GM06990 (cell line): ENCODE measurements at places on chromosomes 12 and 14.

DNA sequence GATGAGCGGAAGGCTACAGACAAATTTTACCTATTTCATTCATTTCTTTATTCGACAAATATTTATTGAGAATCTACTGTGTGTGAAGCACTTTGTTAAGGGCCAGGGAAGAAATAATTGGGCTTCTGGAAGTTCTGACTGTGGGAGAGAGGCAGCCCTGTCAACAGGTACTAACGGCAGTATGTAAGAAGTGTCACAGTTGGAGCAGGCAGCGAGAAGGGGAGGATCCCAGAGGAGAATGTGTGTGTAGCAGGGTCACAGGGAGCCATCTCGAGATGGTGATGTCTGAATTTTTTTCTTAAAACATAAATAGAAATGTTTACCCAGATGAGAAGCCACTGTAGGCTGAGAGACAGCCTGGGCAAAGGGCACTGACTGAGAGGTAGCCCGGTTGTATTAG is 163.3 kb upstream of the SLC38A2 start:
- no peak for DNase-seq

- no peak for DNase-seq
Measured at GRCh38 chr12:58544281-58544680, 376.0 kb downstream of the LRIG3 start.

DNA sequence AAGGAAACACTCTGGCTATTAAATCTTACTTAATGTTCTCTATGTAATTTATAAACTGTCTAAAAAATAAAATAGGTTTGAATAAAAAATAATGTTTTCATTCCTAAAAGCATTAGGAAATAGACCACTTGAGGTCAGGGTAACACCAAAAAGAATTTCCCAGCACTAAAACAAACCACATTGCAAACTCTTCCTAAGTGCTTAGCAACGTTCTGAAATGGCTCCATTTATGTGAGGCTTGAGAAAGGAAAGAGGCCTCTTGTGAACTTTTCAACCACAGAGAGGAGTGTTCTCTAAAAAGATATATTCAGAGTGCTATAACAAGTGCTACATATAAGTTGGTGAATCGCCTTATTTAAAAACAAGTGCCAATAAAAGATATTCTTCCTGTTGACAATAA is 42.7 kb downstream of the ALX1 start:
- DNase-seq, result no peak

GRCh38 chr12:17301544-17301943 is 695.6 kb upstream of the LMO3 start:
- no peak for DNase-seq

DNA sequence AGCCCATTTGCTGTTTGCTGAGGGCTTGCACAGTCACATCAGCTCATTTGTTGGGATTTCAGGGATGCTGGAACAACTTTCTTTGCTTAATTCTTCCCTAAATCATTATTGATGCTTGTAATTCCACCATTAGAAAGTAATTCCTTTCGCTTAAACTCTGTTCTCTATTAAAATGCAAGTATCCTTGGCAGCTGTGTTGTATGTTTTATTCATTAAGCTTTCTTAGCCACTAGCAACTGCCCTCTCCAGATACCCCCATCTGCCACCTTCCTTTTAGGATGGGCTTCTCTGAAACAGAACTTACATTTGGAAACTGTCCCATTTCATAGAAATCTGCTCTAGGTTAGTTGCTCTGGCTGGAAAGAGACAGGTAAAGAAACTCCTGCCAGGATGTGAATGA is 43.7 kb downstream of the ADCK1 start:
- no peak for DNase-seq

DNA sequence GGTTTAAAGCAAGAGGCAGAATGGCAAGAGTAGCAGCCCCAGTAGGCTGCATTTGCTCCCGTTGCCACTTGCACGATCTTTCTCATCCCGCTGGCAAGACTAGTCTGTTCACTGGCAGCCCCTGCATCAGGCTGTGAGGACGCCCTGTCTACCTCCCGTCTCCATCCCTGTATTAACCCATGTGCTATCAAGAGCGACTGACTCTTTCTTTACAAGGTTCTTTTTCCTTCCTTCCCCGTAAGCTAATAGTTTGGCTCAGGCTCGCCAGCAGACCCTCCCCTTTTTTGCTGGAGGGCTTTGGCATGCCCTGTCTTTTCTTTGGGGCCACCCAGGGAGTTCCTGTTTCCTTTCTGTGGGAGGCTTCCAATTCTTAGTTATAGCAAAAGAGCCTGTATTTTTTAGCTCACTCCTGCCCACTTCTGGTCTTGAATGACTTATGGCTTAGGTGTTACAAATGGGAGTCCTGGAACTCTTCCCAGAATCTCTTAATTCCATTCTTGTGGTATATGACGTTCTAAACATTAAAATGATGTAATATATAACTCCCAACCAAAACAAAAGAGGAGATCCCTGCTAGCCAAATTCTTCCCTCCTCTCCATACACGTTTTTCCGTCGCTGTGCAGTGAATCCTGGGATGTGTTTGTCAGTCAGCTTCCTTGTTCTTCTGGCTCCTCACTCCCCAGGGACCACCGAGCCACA is 149.0 kb downstream of the PRKCH start:
- no peak for DNase-seq

DNA sequence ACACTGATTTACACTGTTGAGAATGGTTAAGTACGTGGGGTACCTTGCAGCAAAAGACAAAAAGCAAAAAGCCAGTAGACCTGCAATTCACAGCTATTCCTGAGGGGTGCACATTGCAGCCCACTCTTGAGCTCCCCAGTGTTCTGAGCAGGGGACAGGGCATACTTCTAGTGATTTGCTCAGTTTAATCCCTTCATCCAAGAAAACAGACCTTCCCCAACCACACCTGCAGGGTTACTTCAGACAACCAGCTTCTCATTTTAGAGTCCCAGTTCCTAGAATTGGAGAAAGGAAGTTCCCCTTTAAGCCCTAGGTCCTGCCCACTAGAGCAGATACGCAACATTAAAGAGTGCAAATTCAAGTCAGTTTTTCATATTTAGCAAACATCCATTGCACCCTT is 3.6 kb upstream of the WSB2 start:
- no peak for DNase-seq

- DNase-seq, result peak; percentile 64
Measured at GRCh38 chr12:14278294-14278953, 87.1 kb upstream of the ATF7IP start.

DNA sequence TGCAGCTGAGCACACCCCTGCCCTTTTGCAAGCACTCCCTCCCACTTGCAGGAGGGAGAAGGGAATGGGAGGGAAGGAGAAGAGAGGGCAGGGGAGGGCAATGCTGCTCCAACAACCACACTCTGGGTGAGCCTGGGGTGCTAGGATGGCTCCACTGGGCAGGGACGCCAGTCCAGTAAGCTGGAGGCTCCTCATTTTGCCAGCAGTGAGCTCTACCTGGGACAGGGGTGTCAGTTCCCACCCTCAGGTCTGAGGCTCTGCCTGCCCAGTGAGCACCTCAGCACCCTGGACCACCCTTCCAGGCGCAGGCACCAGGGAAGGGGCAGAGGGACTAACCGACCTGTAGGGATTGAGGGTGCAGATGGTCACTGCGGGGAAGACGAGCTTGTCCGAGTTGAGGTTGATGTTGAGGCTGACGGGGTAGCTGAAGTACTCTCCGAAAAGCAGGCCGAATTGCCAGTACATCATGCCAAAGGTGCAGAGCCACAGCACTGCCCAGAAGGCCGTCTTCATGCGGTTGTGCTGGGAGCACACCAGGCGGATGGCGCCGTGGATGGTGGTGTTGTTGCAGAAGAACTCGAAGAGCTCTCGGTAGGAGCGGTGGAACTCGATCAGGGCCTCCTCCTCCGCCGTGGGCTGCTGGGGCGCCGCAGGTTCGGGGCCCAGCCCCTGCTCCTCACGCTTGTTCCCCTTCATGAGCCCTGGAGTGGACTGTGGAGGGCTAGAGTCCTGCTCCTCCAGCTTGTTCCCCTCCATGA is 1.2 kb downstream of the SCNN1A start:
- no peak for DNase-seq

- DNase-seq, result no peak
Measured at GRCh38 chr14:28142400-28143015, 624.1 kb upstream of the FOXG1 start.

GRCh38 chr14:93967637-93968250 is 8.6 kb downstream of the ASB2 start:
- DNase-seq, result peak; percentile 72

DNA sequence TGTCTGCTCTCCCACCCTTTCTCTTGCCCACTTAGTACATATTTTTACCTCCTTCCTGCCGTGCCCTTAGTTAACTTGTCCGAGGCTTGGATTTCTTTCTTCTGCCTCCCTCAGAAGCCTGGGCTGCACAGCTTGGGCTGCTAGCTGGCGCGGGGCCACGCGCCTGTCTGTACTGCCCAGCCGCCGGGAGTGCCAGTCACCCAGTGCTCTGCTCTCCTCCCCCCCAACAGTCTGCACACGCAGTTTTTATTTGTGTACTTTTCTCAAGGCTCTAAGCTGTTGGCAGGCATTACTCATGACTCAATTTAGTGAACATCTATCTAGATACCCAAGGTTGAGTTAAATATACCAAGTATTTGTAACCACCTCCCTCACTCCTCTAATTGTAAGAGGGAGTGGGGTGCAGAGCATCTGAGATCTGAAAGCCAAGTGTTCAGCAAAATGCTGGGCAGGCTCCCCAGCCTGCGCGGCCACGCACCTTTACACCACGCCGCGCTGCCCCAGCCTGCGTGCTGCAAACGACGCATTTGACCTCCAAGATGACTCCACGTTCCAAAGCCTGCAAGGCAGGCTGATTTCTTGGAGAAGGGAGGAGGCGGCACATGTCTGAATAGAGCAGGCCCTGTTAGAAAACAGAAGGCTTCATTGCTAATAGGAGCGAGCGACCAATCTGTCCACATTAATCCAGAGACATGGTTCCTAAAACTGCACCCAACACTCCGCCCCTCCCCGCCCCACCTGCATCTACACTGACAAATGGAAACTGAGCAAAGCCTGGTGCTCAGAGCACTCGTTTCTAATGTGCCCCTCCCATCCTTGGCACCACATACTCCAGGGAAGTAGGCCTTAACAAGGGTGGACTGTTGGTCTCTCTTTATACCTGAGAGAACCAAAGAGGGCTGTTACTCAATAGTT is 18.2 kb upstream of the CACNA2D4 start:
- no peak for DNase-seq
